ENCODE measurements at places on chromosomes 2 and 18.

DNA sequence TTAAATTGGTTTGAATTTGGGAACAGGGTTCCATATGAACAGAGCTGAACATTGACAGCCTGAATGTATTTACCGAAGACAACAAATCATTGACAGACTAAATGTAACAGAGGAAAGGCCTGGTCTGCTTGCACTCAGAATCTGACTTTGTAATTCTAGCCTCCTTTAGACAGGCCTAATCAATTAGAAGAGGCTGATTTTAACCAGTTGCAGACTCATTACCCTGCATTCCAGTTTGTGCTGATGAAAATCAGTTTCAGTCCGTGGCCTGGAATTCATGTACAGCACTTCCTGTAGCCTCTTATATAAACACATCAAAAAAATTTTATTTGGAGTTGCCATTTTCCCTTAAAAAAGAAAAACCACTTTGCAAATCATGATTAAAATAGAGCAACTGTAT is 93.1 kb upstream of the ZFP36L2 start:
- no peak for DNase-seq

DNA sequence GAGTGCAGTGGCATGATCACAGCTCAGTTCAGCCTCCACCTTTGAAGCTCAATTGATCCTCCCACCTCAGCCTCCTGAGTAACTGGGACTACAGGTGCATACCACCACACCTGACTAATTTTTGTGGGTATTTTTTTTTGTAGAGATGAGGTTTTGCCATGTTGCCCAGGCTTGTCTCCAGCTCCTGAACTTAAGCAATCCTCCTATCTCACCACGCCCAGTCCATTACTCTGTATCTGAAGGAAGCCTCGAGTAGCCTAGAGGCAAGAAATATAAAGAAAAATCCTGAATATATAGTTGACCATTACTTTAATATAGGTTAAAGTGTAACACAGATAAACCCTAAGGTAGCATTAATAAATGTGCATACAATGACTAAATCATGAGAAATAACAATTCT is 686.8 kb upstream of the PIK3C3 start:
- peak; percentile 58 for DNase-seq

DNA sequence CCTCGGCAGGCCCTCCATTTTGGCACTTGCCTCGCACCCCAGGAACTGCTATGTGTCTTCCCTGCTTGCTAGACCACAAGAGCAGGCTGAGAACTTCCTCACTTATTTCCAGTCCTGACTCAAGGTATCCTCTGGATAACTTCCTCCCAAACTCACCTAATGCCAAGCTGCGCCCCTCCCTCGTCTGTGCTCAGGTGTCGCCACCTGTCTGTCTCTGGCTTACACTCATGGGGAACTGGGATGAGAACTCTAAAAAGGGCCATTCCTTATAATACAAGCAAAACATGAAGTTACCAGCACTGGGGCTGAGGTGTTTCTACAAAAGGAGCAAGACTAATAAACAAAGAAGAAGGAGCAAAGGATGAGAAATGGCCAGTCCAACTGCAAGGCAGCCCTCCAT is 191.5 kb upstream of the RMP24 start:
- DNase-seq: no peak

- DNase-seq: no peak
These were observed 65.6 kb downstream of the NRP2 start for GRCh38 chr2:205747829-205748386.

DNA sequence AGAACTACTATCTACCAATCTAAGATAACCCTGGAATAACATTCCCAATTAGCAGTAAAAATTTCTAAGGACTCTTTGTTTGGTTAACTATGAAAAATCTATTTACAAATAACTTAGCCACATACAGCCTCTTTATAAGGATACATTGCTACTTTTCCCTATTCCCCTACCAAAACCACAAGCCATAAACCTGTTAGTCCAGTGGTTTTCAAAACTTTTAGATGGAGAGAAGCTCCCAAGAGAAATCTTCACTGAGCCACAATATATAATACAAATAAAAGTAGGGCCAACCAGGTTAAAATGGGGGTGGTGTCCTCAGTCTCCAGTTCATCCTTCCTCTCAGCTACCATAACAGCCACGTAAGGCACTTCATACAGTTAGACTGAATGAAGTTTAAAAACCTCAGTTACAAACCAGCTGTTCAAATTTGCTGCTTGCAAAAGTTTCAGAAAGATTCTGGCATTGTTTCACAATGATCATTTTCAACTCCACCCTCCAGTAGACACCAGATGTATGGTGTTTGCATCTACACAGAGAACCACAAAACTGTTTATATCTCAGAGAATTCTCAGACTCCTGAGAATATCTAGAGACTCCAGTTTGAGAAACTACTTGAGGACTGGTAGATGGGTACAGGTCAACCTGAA is 26.0 kb downstream of the SOS1 start:
- DNase-seq: no peak

DNA sequence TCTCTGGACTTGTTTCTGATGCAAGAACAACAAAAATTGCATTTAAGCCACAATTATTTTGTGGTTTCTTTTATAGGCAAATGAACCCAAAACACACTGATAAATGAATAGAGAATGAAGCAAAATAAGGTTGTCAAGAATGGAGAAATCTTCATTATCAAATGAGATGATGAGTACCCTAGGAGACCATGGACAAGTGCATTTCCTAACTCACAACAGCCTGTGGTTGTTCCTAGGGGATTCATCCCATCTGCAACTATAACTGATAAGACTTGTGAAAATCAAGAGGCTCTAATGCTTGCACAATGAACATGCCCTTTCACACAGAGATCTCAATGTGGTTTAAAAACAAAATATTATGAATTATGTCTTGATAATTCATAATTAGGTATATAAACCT is 159.9 kb downstream of the PDE1A start:
- DNase-seq: no peak

GRCh38 chr18:59061914-59062642 is 77.6 kb upstream of the SEC11C start:
- DNase-seq: no peak

DNA sequence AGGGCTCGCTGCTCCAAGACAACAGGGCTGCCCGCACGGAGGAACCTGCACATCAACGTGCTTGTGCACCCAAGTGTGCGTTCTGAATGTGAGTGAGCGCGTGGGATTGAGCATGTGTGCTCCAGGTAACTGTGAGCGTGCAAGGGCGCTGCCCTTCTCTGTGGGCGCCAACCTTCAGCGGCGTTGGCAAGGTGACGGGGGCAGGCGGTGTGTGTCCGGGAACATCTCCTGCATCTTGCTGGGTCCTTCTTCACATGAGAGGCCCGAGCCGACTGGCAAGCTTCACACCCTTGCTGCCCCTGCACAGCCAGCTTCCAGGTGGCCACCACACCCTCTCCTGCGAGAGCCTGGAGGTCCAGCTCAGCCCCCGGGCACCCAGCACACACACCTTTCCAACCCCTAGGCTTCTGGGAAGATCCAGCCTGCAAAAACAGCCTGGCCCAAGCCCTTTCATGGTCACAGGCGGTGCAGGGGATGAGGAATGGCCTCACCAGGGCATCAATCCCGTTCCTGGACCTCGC is 220.9 kb downstream of the HDAC4 start:
- no peak for DNase-seq

- DNase-seq: no peak
These were observed 364.7 kb downstream of the ERBB4 start for GRCh38 chr2:212173756-212174510.

DNA sequence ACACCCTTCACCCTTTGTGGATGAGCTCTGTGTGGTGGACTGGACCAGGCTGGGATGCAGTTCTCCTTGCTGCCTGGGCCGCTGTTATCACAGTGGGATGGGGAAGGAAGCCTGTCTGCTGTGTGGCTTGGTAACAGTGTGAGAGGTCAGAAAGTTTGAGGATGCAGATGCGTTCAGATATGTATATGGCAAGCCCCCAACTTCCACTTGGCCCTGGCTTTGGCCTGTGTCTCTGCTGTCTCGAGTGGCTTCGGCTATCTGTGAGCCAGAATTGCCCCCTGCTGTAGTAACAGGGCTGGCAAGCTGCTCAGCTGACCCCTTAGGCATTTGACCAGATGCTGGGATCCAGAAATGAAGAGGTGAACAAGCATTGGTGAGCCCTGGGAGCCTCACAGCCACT is 106.8 kb downstream of the WDSUB1 start:
- DNase-seq: no peak

- no peak for DNase-seq
These were observed 296.3 kb downstream of the DYSF start for GRCh38 chr2:71749671-71750101.

GRCh38 chr2:75356865-75357264 is 157.5 kb upstream of the TACR1 start:
- no peak for DNase-seq

- no peak for DNase-seq
These were observed 74.5 kb downstream of the NCOA1 start for GRCh38 chr2:24565537-24565936.

DNA sequence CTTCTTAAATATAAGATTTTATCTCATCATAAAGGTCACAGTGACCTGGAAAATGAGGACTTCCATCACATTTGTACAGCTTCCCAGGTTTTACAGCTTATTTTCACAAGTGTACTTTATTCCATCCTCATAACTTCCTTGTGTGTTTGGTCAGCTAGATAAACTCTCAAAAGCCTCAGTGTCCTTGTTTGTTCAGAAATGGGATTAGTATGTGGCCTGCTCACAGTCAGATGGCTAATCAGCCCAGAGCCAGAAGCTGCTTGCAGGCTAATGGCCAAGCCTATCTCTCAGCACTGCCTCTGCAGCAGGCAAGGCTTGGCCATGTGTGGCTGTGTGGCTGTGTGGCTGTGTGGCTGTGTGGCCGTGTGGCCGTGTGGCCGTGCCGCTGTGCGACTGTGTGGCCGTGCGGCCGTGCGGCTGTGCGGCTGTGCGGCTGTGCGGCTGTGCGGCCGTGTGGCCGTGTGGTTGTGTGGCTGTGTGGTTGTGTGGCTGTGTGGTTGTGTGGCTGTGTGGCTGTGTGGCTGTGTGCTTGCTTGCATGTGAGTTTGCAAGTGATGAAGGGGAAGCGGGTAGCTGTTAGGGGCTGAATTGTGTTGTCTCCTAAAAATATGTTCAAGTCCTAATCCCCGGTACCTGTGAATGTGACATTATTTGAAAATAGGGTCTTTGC is 233.0 kb upstream of the TNP1 start:
- DNase-seq: no peak

- no peak for DNase-seq
These were observed 4.6 kb downstream of the SP140 start for GRCh38 chr2:230230087-230230486.

DNA sequence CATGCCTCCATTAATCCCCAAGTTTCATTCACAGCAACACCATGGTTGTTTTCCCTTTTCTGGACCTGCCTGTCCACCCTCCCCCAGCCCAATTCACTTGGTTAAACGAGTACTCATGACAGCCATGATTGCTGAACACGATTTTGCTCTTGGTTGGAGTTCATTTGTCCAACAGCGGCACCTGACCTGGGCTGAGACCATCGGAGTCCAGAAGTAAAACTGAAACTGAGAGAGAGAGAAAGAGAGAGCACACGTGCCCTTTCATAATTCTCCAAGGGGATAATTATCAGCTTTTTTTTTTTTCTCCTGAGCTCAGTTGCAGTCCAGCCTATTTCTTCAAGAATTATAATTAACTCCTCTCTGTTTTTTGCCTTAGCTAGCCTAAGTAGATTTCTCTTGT is 13.7 kb upstream of the KIF5C start:
- DNase-seq: no peak

DNA sequence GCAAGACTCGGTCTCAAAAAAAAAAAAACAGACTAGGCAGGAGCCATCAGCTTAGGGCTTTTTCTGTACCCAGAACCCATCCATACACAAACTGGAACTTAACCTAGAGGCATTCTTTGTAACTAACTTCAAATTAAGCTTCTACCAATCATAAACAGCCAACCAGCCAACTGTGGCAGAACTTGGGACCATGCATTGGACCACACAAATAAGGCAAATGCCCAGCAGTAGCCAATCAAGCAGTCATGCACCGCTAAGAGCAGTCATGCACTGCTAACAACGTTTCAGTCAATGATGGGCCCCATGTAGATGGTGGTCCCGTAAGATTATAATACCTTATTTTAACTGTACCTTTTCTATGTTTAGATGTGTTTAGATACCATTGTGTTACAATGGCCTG is 22.7 kb downstream of the TUBB6 start:
- DNase-seq: no peak

DNA sequence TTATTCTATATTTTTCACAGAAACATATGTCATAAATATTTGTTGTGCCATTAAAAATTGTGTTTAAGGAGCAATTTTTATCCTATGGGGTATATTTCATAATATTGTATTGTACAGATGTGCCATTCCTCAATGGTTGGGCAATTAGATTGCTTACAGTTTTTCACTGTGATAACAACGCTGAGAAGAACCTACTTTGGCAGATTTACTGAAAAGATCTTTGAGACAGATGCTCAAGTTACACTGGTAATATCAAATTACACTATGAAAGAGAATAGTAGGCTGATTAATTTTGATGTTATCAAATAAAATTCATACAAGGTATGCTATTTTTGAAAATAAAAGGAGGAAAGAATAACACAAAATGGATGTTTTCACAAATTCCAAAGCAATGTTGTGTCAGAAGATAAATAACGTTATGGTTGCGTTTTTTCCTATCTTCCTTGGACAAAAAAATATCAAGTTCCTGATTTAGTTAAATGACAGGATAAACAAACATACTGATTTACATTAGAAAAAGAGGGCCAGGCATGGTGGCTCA is 335.1 kb upstream of the ZNF521 start:
- no peak for DNase-seq

DNA sequence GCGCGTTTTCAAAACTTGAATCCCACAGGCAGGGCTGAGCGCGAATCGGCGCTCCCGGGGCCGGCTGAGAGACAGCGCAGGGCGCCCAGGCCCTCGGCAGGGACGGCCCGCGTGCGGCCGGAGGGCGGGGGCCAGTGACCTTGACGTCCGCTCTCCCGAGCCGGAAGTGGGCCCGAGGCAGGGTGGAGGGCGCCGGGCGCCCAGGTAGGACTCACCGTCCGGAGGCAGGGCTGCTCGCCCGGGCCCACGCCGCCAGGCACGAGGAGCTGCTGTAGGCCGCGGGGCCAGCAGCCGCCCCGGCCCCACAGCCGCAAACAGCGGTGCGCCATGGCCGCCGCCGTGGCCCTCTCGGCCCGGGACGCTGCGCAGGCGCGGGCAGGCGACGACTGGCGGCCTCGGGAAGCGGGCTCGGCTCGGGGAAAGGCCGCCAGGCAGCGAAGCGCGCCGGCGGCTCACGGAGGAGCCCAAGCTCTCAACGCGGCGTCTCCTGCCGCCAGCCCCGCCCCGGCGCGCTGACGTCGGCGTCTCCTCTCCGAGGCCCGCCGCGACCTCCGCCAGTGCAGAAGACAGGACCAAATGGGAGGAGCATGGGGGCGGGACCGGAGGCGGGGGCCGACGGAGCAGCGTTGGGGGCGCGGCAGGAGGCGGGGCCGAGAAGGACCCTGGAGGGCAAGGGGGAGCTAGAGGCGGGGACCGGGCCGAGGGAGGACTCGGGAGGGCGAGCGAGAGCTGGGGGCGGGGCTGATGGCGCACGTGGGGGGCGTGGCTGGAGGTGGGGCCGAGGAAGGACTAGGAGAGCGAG is at the start of gene AFG3L2:
Gene AFG3L2, minus strand, starts transcription at position 474 of the 802 bp plus-strand sequence. Its CDS starts 145 bp downstream, at position 329.
- peak; percentile 98 for DNase-seq
